ENCODE measurements at places on chromosomes 7 and 10.

- no peak for DNase-seq
These were observed 309.7 kb downstream of the EXOC4 start for GRCh38 chr7:133562621-133563020.

DNA sequence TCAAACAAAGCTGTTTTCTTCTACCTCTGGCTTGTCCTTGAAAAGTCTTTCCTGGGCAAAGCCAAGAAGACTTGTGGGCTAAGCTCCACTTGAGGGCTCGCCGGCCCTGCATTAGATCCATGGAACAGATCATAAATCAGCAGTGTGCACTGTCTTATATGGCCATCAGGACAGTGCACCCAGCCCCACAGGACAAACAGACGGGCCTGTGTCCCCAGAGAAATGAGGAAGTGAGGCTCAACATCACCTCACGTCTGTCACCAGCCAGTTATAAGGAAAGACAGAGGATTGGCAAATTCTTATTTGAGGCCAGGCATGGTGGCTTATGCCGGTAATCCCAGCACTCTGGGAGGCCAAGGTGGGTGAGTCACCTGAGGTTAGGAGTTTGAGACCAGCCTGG is 12.3 kb upstream of the IFT22 start:
- no peak for DNase-seq

GRCh38 chr10:101099901-101100300 is 31.2 kb upstream of the TLX1 start:
- DNase-seq = no peak

- DNase-seq = no peak
These were observed 114.8 kb upstream of the LANCL2 start for GRCh38 chr7:55250313-55250712.

DNA sequence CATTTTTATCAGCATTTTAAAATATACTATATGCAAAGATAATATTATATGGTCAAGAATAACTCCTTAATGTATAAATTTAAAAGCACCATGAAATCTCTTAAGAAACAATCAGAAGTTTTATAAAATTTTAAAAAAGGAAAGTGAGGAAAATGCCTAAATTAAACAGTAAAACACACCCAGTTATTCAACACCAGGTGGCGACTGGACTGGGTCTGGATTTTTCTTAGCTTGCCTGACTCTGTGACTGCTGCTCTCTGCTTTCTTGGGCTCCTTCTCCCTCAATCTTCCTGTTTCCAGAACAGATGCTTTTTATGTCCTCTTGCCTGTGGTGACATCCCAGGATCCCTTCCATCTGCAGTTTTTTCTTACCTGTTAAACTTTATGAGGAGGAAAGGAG is 200.3 kb downstream of the BICC1 start:
- DNase-seq = no peak

- DNase-seq = no peak
These were observed 26.6 kb upstream of the LIPN start for GRCh38 chr10:88733215-88733614.

- DNase-seq = no peak
These were observed 55.0 kb downstream of the KIAA1549 start for GRCh38 chr7:138926241-138926612.

DNA sequence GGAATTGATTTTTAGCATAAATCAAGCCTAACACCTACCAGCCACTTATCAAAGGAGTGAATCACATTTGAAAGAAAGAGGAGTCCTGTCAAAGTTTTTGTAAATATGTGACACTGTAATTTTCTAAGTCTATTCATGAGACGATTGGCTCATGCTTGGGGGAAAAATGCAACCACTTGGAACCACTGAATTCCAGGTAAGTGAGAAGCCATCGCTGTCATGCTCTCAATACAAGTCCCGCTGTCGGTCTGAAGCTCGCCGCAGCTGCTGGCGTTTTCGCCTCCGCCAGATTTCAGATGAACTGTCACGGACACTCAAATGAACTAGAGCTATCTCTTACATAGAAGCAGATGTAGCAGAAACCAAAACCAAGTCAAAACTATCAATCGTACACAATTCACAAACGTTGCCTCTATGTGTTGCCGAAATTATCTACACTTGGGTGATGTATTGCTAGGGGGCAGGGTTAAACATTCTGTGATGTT is 279.8 kb upstream of the FZD8 start:
- no peak for DNase-seq

- DNase-seq = no peak
These were observed 29.1 kb downstream of the ACTA2 start for GRCh38 chr10:88923520-88923919.

DNA sequence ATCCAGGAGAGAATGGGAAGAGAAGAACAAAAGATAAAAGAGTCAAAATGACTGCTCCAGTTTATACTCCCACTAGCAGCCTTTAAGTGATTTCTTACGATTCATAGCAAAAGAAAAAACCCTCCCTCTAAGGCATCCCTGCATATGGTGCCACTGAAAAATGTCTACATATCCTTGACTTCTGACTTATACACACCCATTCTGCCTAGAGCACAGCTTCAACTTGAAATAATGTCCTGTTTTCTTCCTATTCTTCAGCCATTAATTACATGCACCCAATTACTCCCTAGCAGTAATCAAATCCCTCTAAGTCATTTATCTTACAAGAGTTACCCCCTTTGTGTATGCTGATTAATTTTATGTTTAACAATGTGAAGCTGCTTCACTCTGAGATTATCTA is 393.5 kb downstream of the HTR7 start:
- DNase-seq = no peak

DNA sequence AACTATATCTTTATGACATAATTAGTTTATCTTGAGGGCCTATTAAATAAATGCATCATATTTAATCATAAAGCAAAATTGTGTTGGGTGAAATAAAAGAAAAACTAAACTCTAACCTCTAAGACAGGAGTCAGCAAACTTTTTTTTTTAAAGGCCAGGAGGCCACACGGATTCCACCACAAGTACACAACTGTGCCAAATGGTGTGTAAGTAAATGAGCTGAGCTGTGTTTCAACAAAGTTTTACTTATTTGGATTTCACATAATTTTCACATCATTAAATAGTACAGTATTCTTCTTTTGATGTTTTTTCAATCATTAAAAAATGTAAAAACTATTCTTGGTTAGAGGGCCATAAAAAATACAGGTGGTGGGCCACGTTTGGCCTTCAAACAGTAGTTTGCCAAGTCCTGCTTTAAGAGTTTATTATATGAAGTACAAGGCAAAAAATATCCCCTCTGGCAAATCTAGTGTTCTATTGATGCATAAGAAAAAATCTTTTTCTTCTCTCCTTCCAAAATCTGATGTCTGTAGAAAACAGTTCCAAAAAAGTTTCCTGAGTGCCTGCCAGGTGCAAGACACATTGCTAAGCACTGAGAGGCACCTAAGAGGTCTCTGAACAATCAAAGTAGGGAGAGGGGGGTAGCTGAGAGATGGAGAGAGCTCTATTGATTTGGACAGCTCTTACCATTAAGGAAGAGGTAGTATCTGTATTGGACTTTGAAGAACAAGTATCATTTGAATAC is 26.5 kb upstream of the SPOCK2 start:
- DNase-seq = no peak

DNA sequence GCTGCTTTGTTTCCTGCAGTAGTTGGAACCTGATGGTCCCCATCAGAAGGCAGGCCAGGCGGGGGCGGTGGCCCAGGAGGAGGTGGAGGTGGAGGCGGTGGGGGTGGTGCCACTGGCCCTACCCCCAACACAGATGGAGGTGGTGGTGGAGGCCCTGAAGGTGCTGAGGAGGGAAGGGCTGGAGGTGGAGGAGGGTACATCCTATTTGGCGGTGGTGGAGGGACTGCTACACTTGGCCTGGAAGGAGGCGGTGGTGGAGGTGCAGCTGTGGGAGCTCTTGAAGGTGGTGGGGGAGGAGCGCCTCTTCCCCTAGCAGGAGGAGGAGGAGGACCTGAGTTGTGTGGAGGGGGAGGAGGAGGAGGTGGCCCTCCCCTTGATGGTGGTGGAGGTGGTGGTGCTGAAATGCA is 36.8 kb downstream of the LMOD2 start:
- no peak for DNase-seq

DNA sequence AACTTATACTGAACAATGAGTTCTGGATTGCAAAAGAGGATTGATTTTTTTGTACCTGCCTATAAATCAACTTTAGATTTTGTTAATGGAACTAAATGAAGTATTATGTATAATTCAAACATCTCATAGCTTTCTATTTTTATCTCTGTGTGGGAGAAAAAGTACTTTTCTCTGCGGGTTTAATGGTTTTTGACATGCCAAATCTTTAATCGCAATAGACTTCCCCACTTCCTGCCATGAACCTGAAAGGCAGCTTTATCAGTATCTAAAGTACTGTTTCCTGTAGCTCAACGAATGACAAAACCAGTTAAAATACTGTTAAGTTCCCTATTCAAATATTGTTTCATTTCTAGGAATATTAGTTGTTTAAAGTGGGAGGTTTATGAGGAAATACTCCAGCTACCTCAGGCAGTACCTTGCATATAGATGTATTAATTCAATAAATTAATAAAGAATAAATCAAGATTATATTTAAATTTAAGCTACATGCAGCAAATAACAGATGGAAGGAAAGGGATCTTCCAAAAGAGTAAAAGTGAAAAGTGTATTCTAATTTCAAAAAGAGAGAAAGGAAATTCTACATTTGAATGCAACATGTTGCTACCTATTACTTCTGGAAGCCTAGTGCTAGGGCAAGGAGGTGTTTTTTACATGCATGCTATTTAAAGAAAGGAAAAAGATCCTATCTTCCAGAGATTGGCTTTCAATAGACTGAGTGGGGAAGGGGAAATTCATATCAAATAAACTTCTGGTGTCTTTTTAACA is 75.9 kb downstream of the SVOPL start:
- DNase-seq = no peak

DNA sequence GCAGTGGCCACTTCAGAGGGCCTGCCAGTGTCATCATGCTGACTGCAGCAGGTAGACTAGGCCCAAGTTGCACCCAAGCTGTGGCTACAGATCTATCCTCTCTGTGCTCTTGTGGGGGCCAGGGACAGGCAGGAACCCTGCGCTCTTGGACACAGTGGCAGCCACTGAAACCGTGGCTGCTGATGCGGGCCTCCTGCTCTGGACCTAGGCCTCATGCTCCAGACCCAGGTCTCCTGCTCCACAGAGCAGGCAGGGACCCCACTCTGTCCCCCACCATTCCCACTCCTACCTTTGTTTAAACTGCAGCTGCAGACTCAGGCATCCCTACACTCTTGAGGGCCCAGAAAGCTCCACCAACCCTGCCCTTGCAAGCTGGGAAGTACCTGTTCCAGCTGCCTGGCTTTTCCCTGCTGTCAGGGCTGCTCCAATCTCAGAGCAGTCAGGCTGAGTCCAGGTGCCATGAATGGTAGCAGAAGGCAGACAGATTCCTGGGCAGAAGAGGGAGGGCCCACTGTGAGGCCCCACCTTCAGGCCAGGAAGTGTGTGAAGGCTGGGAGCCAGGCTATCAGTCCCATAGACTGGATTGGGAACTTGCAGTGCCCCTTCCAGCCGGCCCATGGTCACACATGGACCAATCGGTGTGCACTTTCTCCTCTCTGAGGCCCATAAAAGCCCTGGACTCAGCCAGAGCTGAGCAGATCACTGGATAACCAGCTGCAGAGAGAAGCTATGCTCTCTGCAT is 634.0 kb upstream of the SEMA3D start:
- no peak for DNase-seq

GRCh38 chr10:45325116-45325515 is 9.7 kb upstream of the OR13A1 start:
- no peak for DNase-seq

DNA sequence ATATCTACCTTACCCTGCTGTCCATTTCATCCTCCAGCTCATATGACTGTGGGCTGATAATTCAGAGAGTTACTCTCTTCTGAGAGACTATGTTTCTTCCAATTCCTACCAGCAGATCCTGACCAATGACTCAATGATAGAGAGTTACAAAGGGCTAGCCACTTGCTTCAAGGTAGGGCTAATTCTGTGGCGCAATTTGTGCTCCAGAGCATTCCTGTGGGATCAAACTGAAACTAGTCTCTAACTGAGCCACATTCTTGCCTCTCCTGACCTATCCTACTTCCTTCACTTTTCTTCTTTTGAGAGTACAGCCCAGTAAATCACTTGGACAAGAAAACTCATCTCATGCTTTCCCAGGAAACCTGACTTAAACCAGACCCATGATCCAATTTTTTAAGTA is 17.9 kb upstream of the ASZ1 start:
- DNase-seq = no peak

DNA sequence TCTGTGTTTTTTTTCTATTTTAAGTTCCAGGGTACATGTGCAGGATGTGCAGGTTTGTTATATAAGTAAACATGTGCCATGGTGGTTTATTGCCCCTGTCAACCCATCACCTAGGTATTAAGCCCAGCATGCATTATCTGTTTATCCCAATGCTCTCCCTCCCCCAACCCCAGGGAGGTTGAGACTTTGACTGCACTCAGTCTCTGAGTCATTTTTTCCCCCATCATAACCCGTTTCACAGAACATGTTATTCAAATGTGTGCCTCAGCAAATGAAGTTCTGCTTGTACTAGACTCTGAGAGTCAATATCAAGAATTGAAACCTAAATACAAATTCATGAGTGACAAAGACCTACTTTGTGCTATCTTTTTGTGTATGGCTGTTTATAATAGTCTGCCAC is 70.0 kb upstream of the CYP26C1 start:
- DNase-seq = no peak

DNA sequence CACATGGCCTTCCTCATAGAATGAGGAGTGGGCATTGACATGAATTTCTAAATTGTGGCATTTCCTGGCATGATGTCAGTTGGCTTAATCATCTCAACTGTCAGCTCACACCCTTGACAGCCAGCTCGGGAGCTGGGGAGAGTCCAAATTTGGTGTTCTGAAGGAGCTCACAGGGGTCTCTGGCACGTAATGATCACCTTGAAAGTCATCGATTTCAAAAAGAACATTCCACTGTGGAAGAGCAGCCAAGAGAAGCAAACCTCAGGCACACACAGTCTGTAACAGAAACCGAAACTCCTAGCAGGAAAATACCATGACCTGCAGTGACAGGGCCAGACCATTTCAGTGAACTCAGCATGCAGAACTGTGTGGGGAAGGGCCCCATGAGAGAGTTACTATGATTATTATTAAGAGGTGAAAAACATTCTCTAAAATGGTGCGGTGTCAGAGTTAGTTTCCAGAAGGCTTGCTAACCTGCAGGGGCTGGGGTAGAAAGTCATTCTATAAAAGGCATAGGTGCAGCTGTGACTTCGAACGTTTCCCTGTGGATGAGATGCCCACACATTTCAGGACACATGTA is 26.4 kb upstream of the KLF6 start:
- DNase-seq = no peak

DNA sequence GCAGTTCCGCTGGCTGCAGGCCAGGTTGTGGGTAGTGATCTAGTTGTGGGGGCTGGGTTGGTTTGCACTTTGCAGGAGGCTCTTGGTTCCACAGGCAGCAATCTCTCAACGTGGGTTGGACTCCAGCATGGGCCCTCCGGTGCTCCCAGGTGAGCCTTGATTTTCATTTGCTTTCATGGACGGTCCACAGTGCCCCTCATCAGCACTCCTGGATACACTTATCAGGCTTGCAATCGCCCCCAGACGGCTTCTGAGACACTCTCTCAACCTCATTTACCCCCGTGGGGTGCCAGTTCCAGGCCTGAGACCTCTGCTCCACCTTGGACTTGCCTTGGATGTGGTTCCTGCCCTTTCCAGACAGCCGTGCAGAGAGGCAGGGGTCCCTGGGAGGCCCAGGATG is 31.3 kb upstream of the ZNF273 start:
- no peak for DNase-seq

- no peak for DNase-seq
These were observed 700.9 kb upstream of the ANKRD30A start for GRCh38 chr10:36424502-36424901.

All from DMS 273 treated with DMSO at 0.1 percent for 48 hours (cell line).